ENCODE measurements at places on chromosomes 7 and 10.

GRCh38 chr10:113222207-113222606, 272.2 kb downstream of the TCF7L2 start:
- no peak for DNase-seq

DNA sequence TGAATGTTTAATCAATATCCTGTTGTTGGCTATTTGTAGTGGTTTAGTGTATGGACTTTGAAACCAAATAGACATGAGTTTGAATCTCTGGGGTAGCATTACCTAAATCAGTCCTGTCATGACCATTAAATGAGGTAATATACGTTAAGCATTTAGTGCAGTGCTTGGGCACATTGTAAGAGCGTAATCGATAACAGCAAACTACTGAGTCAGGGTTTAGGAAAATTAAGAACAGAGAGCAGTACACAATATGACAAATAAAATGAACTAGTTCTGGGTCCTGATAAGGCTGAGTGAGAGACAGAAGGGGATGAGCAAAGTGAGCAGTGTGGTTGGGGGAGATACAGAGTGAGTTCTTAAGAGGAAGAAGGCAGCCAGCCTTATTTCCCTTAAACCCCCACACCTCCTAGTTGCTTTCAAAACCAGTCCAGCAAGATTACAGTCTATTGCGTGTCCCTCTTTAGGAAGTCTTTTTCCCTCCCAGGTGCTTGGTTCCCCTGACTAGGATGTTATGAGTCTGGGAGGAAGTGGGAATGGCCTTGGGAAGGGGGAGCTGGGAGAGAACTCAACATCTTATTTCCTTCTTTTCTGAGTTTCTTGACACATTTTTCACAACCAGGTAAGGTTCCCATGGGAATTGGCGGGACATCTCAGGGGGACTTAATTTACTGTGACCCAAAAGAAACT, 171.0 kb downstream of the SND1 start:
- no peak for DNase-seq

- DNase-seq, result no peak
Measured at GRCh38 chr7:29853789-29854188, 47.5 kb downstream of the WIPF3 start.

DNA sequence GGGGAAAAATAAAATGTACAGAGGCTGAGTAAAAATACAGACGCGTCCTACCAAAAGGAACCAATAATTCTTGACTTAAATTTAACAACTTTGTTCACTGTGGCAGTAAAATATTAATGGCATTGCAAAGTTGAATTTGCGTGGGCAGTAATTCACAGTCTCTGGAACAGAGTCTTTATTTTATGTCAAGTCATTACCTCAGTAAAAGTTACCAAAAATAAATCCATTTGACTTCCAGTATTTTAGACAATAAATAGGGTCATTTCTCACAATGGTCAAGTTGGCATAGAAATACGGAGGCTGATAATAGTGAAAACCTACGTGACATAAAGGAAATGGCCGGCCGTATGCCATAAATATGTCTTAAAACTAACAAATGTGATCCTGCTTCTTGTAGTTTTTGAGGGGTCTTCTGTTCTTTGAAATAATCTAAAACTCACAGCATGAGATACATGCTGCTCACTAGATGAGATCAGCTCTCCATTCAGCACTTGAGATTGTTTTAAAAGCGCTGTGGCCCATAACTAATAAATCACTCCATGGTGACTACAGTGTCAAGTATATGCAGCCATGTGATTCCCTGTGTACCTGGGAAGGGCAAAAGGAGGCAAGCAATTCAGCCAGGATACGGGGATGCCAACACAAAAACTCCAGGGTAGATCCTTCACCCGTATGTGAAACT, 75.3 kb downstream of the DOCK4 start:
- DNase-seq, result no peak

DNA sequence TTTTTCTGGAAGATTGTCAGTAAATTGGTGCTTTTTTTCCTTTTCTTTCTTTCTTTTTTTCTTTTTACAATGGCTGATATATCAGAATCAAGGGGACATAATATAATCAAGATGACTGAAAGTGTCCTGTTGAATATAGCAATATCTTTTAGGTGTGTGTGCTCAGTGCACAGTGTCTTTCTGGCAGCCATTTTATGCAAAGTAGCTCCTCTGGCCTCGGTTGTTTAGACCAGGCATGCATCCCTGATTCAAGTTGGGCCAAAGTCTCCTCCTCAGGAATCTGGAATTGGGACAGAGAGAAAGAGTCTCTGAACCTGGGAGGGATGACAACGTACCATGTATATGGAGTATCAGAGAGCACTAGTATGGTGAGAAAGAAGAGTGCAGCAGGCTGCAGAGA, 49.0 kb upstream of the MTPN start:
- DNase-seq, result no peak

DNA sequence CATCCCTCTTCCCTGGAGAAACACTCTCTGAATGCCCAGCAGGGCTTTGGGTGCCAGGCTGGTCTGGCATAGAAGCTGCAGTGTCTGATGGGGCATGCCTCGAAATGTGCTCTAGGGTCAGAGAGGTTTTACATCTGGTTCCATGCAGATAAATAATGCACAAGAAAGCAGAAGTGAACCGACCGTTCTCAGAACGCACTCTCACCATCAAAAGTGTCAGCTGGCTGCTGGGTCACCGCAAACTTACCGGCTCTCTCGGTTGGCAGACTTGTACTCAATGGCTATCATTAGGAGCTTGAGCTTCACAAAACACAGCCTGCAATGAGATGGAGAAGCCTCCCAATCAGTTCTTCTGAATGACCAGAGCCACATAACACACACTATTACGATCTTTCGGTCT, 610.0 kb downstream of the KCNMA1 start:
- no peak for DNase-seq

GRCh38 chr10:24916365-24916764, 36.0 kb downstream of the PRTFDC1 start:
- DNase-seq, result no peak

GRCh38 chr7:157576415-157576814, 239.6 kb downstream of the DNAJB6 start:
- DNase-seq, result no peak

GRCh38 chr7:20188567-20188966, 28.6 kb downstream of the MACC1 start:
- DNase-seq, result no peak

DNA sequence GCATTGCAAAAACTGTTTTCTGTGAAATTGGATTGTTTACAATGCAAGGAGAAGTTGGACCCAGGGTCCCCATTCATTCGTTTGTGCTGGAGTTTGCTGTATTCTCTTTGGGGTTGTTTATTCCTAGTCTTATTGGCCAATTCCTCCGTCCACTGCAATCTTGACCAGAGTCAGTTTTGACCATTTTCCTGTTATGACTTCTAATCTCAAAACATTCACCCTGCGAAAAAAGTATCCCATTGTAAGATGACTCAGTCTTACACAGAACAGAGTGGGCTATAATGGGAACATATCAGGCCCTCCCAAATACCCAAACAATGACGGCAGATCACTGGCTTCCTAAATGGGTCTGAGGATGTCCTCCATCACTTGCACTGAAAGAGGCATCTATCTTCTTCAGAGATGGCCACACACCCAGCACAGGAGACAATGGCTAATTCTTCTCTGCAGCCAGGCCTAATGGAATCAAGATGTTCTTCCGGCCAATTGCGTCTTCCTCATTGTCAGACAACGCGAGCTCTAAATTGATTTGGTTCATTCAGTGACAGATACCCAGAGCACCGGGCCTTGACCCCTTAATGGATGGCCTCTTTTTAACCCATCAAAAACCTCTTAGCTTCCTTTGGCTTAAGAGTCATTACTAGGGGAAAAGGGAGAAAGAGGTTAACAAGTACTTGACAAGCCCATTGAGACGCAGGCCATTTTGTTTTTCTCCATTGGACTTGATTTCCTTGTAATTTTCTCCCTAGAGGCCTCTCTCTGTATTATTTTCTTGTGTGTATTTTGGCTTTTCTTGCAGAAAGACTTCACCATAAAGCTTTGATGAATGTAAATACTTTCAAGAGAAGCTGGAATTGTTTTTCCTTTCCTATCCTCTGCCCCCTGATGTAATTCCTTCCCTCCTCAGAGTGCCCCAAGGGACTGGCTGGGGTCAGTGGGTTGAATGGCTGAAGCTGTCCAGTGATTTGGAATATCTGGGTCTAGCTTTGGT, 129.6 kb downstream of the PRPF18 start:
- no peak for DNase-seq

- no peak for DNase-seq
Measured at GRCh38 chr10:114286921-114287320, 47.9 kb downstream of the VWA2 start.

- no peak for DNase-seq
Measured at GRCh38 chr10:123759041-123759440, 92.9 kb downstream of the GPR26 start.

DNA sequence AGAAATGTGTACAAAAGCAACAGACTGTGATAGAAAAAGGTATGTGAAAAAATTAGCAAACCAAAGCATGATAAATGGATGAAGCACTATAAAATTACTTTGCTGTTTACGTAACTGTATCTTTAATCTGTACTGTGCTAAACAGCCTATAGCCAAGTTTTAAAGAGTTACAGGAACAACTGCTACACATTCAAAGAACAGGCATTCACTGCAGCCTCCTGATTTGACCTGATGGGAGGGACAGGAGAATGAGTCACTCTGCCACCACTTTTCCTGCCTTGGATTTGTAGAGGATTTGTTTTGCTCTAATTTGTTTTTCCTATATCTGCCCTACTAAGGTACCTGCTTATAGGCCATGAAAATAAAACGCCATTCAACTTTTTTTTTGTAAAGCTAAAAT, 116.1 kb downstream of the FANK1 start:
- DNase-seq, result no peak

DNA sequence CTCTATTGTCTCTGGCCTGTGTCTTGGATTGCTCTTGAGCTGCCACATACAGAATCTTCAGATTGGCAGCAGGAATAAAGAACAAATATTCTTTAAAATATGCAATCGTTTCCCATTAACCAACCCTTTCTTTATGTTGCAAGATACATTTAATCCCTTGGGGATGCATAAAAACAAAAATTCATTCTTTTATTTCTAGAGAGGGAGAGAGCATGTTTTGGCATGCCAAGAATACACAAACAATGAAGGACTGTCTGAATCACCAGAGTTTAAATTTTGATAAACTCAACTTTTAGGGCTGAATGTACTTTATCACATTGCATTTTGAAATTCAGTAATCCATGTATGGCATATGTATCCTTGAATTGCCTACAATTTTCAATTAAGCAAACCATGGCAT, 154.3 kb upstream of the SEMA3D start:
- DNase-seq, result no peak

DNA sequence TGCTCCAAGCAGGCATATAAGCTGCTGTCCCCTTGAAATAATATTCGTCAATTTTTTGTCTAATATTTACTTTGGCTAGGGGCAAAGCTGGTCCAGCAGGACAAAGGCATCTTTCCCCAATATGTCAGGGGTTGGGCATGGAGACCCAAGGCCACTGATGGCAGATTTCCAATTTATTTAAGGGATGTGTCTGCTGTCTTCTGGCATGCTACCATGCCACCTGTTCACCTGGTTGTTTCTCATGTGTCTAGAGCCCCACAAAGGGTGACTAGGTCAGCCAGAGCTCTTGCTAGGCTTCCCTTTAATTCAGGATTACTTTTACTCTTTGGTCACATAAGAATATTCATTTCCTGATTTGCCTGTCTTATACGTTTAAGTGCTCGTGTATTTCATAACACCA, 22.1 kb upstream of the SYPL1 start:
- no peak for DNase-seq

DNA sequence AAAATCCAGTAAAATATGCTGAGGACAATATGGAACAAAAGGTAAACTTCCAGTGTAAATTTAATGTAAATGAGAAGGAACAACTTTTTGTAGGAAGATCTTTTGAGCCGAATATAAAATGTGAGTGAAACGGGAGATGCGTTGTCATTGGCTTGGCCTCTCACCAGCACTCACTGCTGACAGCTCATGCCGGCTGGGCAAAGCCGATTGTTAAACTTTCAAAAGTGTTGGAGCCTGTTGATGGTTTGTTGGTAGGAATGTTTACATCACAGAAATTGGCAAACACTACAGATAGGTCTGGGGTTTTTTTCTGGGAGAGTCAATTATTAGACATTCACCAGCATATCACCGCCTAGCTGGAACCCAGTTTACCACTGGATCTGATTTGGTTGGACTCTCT, 6.1 kb downstream of the PSTK start:
- no peak for DNase-seq

DNA sequence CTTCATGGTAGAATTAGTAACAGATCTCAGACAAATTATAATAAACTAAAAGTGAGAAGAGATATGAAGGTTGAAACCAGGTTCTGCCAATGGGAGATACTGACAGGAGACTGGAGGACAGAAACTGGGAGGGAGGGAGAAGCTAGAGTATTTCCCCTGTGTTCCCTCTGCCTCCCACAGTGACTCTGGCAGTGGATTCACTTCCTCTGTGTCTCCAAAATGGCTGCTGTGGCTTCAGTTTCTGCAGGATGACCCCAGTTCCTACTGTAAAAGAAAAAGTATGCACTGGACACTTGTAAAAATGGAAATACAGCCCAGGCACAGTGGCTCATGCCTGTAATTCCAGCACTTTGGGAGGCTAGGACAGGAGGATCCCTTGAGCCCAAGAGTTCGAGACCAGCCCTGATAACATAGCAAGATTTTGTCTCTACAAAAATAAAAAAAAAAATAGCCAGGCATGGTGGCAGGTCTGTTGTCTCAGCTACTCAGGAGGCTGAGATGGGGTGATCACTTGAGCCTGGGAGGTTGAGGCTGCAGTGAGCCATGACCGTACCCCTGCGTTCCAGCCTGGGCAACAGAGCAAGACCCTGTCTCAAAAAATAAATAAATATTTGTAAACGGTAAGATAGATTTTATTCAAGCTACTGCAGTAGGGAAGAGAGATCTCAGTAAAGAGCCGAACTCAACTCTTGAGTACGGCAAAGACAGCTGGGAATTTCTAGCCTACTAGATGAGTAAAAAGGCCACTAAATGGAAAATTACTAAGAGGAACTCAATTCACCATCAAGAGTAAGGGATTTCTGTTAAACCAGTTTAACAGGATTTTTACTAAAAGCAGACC, 156.6 kb upstream of the TRIM24 start:
- no peak for DNase-seq

- peak; percentile 64 for DNase-seq
Measured at GRCh38 chr10:95445837-95446486, 115.2 kb downstream of the SORBS1 start.

GRCh38 chr10:44293842-44294241, 91.1 kb downstream of the CXCL12 start:
- peak; percentile 64 for DNase-seq

GRCh38 chr7:95467912-95468607, 17.7 kb upstream of the ASB4 start:
- no peak for DNase-seq

DNA sequence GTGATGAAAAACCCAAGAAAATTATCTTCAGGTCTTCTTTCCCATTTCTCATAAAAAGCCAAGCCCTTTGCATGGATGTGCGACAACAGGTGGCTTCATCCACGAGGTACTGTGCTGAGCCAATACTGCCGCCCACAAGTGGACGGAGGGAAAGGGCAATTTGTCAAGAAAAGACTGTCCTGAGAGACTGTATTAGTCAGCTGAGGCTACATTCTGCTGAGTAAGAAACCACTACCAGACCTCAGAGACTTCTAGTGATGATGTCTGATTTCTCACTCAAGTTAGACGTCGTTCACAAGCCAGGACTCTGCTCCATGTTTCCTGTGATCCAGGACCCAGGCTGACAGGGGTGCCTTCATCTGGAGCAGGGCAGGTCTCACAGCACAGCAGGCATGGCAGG, 171.5 kb upstream of the CDCA7L start:
- DNase-seq, result no peak
